ENCODE measurements at places on chromosomes 13 and 19. TPM values are rescaled to one million over a fixed set of nuclear protein-coding genes. Genes with fewer than 3 reads are reported as not detected.

Gene C19orf73
- 0.26 TPM for polyA plus RNA-seq

Gene DOCK6
- 93.6 TPM for polyA plus RNA-seq

Gene S1PR4
- 1.7 TPM for polyA plus RNA-seq

Gene NKG7
- 7.6 TPM for polyA plus RNA-seq

Gene MAST3
- polyA plus RNA-seq, result 6.7 TPM

DNA sequence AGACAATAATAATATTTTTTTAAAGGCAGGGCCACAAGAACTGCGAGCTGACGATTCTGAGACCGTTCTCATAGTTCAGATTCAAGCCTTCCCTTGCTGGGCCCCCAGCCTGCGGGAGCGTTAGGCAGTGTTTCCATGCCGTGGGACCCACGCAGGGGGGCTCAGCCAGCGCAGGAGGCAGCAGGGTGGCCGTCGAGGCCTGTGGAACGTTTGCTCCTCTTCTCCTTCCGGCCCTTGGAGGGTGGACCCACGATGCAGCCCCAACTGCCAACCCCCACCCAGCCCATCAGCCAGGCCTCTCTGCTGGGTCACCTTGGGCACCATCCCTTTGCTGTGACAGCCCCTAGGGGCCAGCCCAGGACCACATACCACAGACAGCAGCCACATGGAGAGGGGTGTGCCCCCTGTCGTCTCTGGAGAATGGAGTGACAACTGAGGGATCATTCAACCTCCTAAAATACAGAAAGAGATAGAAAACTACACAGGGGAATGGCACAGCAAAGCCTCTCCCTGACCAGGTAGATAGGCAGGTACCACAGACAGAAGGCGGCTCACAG, 46.8 kb downstream of the PDCD5 start:
- no peak for DNase-seq

- no peak for DNase-seq
These were observed 7.5 kb upstream of the UBAC2 start for GRCh38 chr13:99193152-99193551.

All from left lung (tissue), 14 donors.